ENCODE measurements at places on chromosomes 3 and 15.

DNA sequence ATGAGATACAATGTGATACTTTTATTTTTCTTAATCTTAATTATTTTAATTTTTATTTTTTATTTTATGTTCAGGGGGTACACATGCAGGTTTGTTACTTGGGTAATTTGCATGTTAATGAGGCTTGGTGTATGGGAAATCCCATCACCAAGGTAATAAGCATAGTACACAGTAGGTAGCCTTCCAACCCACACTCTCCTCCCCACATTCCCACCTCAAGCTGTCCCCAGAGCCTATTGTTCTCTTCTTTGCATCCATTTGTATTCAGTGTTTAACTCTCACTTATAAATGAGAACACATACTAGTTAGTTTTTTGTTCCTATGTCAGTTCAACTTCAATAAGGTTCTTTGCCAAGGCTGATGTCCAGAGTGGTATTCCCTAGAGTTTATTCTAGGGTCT, 1375.4 kb downstream of the NSUN3 start:
- DNase-seq = no peak

GRCh38 chr3:58868097-58868779, 181.6 kb downstream of the CFAP20DC start:
- no peak for DNase-seq

- no peak for DNase-seq
Observed at GRCh38 chr3:46960835-46961234, 15.7 kb downstream of the CCDC12 start.

- no peak for DNase-seq
Observed at GRCh38 chr3:14324224-14324944, 78.0 kb upstream of the SLC6A6 start.

- no peak for DNase-seq
Observed at GRCh38 chr15:34987609-34988026, 469 bp downstream of the ZNF770 start.

GRCh38 chr3:45437383-45437782, 49.0 kb downstream of the LARS2 start:
- no peak for DNase-seq

- no peak for DNase-seq
Observed at GRCh38 chr15:70262591-70263274, 165.0 kb upstream of the TLE3 start.

- DNase-seq = no peak
Observed at GRCh38 chr3:15787941-15788340, 9.8 kb downstream of the ANKRD28 start.

- peak; percentile 80 for DNase-seq
Observed at GRCh38 chr3:186152889-186153292, 44.0 kb upstream of the ETV5 start.

- DNase-seq = no peak
Observed at GRCh38 chr3:124275412-124275811, 283.5 kb upstream of the ROPN1 start.

DNA sequence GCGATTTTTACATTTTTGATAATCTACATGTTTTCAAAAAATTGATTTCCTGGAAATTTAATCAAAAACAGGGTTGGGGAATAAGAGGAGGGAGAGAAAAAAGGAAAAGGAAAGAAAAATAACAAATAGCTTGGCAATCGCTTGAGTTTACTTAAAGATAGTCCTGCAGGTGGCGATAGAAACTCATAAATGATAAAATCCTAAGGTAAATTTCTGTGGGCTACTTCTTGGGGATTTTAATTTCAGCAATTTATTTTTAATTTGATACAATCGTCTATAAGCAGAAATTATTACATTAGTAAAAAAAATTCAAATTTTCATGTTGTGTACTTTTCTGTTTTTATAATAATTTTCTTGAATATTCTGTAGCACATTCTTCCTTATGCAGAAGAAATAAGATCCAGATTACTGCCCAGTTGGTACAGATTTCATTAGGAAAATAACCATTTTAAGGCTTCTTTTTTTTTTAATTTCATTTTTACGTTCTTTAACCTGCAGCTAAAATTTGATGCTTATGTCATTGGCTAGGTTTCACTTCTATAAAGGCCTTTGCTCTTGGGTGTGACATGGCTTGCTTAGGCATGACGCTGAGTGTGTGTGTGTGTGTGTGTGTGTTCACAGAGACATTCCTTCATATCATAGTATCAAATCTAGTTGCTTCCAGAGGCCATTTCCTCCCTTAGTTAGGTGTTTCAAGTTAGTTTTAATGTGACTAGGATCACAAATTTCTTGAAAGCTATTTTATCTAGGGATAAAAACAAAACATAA, 181.8 kb downstream of the MCTP2 start:
- no peak for DNase-seq

- no peak for DNase-seq
Observed at GRCh38 chr3:138812806-138813205, 21.9 kb downstream of the PIK3CB start.

- peak; percentile 94 for DNase-seq
Observed at GRCh38 chr3:14431917-14432834, 29.8 kb downstream of the SLC6A6 start.

DNA sequence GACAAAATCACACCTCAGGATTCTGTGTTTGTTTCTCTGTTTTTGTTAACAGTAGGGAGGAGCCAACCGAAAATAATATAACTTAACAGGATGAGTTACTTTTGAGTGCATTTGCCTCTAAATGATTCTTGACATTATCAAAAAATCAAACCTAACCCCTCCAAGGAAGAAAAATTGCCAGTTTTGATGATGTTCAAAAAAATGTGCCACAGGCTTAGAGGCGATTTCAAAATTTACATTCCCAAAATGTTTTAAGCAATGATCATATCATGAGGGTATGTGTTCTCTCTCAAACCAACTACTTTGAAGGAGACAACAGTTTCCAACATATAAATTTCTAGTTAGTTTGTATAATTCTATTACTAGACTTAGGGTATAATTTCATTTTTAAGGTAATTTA, 6.7 kb downstream of the VGLL3 start:
- no peak for DNase-seq

DNA sequence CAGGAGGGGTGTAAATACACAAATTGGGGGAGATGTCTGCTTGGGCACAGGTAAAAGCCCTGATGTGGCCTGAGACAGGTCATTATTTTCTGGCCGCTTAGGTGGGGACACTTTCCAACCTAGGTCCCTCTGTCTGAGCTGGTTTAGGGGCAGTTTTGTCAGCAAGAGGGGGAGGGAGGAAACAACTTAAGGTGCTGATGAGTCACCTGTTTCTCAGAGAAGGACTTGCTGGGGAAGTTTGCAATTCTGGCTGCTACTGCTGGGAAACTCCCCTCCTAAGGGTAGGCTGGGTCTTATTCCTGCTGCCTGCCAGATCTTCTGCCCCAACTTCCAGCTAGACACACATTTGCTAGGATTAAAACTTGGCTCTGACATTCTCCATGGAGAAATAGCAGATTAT, 4.8 kb upstream of the RHOV start:
- peak; percentile 79 for DNase-seq

DNA sequence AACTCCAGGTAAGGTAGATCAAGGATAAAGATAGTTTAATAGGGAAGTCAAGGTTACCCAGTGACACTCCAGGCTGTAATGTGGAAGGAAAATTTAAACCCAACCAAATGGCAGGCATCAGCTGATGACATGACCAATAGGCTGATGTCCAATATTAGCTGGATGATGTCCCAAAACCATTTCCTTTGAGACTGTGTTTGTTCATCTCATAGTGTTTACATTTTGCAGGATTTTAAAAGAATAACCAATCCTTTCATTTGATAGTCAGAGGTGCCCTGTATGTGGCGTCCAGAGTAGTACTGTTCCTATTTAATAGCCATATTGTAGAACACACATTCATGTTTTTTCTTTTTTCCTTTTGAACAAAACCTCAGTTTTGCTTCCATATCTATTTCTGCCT, 23.3 kb upstream of the TMEM158 start:
- DNase-seq = no peak

DNA sequence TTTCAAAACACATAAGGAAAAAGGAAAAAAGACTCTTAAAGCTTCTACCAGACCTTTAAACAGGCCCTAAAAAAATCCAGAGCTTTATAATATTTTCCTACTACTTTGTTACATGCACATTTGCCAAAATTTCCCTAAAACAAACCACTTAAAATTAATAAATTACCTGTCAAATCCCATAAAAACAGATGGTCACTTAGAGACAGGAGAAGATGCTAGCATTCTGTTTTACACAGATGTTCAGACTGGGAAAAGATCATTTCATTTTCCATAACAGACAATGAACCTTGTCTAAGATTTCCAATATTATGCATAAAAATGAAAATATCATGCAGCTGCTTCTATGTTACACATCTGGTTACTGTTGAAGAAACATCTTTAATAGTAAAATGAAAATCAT, 66.6 kb downstream of the SUCLG2 start:
- no peak for DNase-seq

DNA sequence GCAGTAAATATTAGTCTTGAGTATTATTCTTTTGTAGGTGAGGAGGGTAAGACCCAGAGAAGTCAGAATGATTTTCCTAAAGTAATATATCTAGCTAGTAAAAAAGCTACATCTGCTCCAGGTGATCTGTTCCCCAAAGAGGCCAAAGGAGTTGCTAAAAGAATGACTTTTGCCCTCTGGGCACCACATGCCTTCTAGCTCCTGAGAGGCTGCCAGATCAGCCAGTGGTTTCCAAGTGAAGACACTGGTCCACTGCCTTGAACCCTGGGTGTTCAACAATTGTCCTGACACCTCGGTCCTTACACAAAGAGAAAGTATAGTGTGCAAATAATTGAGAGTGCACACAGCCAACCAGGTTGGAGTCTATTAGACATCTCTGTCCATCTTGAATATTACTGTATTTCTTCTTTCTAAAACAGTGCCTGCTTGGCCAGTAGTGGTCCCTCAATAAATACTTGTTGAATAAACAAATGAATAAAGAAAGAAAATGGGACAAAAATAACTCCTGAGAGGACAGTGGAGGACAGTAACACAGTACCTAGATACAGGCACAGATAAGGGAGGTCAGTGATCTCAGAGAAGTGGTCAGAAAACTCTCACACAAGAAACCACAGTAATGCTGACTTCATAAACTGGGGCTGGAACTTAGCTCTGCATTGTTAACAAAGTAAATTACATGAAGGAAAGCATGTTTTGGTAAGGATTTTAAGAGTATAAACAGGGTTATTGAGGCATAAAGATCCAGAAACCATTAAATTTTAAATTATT, 56.6 kb upstream of the CSTA start:
- peak; percentile 44 for DNase-seq

GRCh38 chr15:88342666-88343065, 86.1 kb upstream of the NTRK3 start:
- DNase-seq = no peak

GRCh38 chr3:16426665-16427064, 86.8 kb downstream of the RFTN1 start:
- no peak for DNase-seq

DNA sequence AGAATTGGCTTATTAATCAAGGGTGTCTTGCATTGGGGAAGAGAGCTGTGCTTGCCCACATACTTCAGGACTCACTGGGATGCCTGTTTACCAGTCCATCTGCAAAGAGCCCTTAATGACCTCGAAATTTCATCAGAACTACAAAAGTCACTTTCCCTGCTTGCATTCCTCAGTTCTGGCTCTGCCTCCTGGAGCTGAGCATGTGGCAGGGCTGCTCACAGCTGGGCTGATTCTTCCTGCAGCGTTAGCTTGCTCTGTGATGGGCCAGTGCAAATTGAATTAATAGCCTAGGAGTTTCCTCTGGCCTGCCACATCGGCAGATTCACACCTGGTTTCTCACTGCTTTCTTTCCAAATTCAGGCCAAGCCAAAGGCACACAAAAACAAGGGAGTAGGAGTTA, 108.9 kb downstream of the DUT start:
- no peak for DNase-seq

DNA sequence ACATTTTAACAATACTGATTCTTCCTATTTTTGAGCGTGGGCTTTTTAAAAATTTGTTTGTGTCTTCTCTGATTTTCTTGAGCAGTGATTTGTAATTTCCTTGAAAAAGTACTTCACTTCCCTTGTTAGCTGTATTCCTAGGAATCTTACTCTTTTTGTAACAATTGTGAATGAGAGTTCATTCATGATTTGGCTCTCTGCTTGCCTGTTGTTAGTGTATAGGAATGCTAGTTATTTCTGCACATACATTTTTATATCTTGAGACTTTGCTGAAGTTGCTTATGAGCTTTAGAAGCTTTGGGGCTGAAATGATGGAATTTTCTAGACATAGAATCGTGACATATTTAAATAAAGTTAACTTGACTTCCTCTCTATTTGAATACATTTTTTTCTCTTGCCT, 582.8 kb upstream of the BCHE start:
- no peak for DNase-seq

DNA sequence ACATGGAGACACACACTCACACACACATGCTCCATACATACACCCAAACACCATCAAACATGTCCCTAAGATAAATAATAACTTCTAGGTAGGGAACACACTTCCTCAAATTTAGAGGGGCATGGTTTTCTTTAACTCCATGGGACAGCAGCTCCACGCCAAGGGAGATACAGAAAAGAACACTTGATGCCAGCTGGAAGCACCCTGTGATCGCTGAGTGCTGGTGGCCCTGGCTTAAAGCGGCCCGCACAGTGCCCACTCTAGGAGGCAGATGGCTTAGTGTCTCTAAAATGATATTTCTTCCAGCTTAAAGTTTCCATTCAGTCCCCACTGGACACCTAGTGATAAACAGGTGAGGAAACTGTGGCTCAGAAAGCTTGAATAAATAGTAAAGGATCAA, 232.9 kb downstream of the UACA start:
- DNase-seq = no peak
